Fibroblast of lung (primary cell): ENCODE measurements at places on chromosomes 16 and 17. TPM values are rescaled to one million over a fixed set of nuclear protein-coding genes. Genes with fewer than 3 reads are reported as not detected.
A peak's percentile ranks its signal among the peaks of the same experiment; 100 is the strongest.

DNA sequence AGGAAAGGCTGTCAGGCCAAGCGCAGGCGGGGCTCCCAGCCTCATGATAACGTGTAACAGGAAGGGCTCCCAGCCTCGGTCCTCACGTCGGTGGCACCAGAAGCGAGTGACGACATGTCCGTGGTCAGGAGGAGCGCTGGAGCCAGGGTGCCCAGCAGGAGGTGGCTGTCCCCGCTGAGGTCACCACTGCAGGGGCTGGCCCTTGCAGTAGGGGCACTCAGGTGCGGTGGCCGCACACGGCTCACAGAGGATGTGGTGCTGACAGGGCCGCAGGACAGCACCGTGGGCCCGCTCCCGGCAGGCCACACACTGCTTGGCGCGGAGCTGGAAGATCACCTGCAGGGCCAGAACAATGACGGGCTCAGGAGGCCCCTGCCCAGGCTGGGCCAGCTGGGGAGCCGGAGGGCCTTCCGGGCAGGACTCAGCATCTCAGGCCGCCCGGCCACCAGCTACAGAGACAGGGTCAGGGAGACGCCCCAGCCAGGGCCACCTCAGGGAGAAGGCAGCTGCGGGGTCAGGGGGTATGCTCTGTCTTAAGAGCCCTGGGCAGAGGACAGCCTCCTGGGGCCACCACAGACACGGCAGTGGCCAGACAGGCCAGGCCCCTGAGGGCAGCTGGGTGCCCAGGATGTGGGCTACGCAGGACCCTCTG, 14.5 kb downstream of the GNPTG start:
- no peak for DNase-seq

DNA sequence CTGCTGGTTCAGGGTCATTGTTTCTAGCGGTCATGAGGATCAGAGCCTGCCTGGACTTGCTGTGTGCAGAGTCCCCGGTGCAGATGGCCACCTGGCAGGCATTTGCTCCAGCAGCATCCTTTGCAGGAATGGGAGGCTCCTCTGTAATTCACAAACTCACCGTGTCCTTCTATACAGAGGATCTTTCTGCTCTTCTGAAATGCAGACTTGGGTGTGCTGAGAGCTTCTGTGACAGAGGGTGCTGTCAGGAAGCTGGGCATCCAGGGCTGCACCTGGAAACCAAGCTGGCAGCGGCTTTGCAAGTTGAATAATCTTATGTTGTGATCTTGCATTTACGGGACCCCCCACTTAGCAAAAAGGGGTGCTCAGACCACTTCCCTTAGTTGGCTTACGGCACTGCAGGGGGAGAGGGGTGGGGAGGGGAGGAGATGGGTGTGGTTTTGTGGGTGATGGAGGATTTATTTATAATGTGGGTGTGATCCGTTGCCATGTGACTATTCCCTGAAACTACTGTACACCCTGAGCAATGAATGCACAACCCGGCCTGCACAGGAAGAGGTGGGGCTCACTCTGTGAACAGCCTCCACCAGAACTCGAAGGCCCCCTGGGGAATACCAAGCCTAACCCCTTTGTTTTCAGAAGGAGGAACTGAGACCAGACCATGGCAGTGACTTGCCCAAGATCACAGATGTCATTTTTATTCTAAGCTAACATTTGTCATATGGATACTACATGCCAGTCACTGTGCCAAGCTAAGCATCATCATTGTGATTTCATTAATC, 178.3 kb downstream of the PRKCB start:
- no peak for DNase-seq

GRCh38 chr16:88966986-88967829, 9.8 kb downstream of the CBFA2T3 start:
- no peak for DNase-seq

DNA sequence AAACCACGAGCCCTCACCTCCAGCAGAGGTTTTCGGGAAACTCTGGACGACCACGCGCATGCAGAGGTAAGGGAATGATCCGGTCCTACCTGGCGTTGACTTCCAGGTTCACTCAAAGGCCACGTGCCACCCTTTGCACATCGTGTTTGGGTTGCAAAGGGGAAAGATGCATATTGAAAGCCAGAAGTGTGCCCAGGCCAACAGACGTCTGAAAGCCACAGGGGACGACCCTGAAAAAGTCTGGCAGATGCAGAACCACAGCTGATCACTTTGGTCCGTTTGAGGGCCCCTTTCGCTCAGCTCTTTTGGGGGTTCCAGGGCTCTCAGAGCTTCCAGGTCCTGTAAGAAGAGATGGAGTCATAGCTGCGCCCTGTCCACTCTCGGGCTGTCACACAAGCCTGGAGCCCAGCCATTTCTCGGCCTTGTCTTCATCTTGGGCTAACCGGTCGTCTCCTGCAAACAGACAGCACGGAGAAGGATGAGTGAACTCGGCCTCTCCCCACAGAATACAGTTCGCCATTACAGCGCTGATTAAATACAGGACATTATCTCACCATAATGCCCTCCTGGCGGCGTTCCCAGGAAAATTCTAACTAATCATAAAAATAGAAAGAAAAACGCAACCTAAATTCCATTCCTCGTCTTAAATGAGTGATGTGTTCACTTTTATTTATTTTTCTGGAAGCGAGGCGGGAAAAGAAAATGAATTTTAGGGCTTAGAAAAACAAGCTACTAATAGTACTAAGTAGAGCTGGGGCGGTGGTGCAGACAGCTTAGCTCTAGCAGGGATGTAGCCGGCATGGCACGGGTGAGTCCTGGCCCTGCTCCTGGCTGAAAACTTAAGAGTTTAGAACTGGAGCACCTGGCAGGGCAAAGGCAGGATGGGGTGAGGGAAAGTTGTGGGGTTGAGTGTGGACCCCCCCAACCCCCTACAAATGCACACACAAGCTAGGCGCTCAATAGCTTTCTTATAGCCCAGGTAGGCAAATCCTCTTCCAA, 45.5 kb upstream of the ZFHX3 start:
- peak; percentile 52 for DNase-seq

DNA sequence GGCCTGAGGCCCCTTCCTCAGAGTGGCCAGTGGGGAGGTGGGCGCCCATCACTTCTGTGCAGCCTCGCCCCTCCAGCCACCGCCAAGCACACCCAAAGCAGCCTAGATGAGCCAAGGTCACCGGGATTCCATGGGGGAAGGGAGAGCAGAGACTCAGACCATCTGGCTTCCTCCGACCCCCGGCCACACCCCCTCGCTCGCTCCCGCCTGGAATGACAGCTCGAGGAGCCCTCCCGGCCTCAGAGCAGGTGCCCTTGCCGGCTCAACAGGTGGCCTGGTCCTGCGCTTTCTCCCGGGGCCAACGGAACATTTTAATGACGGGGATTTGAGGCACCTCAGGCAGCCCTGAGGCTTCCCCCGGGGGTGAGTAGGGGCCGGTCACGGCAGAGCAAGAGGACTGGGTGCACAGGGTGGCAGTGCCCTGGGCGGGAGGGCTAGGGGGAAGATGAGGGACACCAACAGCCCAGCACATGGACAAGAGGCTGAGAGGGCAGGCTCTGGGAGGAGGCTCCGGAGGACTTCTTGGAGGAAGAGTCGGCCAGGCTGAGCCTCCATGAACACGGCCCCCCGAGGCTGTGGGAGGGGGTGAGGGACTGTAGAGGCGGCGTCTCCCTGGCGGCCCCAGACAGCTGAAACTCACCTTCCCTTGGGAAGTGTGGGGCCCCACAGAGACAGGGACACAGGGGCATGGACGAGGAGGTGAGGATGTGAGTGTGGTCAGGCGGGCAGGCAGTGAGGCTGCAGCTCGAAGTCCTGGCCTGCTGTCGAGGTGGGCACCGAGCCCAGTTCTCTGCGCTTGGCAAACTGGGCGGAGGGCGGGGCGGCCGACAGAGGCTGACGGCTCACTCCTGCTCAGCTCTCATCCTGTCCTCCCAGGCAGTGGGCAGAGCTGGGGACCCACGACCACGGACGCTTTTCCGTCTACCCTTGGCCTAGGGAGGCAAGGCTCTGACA, 12.5 kb upstream of the C1QTNF8 start:
- DNase-seq = peak; percentile 55

GRCh38 chr17:41464682-41465081, 2.5 kb downstream of the KRT32 start:
- DNase-seq = peak; percentile 66

DNA sequence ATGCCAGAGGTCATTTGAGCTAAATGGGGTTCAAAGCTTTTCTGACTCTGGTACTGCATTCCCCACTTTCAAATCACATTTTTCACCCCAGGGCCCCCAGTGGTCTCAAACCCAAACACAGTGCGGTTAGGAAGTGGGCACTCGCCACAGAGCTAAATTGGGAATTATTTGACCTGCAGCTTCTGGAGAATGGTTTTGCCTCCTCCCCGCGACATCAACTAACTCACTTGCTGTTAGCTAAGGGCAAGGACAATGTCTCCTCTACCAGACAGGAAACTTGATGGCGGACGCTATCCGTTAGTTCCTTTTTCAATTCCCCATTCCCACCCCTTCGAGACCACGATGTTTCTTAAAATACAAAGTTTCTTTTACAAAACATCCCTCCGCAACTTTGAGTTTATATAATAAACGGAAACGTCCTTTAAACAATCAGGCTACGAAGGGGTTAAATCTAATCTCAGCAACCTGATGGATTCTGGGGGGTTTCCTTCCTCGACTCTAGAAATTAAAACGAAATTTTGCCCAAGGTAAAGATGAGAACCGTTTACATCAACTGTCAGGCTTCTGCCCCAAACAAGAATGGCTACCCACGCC, 500 bp upstream of the KAT7 start:
- peak; percentile 25 for DNase-seq

- DNase-seq = no peak
Observed at GRCh38 chr17:72110231-72110941, 10.4 kb upstream of the SOX9 start.

GRCh38 chr17:69320908-69321238, 6.1 kb downstream of the ABCA5 start:
- DNase-seq = no peak

DNA sequence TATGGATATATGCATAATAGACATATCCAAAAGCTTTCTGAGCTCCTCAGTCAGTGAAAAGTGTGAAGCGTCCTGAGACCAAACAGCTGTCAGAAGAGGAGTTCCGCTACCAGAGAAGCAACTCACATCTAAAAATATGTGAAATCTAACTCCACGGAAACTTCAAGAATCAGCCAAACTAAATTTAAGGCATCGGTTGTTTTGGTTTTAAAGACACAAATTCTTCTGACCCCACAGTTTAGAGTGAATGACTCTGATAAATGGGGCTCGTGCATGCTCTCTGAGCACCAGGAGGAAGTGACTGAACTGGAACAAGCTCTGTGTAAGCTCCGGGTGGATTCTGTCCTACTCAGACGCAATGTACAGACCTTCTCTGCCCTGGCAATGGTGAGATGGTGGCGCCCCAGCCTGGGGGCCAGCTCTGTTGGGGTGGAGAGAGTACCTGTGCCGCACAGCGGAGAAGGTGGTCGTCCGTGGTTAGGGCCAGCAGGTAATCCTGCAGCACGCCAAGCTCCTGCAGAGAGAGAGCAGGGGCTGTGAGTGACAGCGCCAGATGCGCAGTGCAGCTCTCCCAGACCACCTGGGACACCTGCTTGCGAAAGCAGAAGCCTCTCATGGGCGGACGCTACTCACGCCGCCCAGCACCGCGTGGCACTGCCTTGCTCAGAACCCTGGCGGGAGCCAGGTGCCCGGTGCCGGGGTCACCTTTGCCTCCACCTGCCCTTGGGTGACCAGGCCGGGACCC, 44.4 kb upstream of the ATP2A3 start:
- peak; percentile 83 for DNase-seq

DNA sequence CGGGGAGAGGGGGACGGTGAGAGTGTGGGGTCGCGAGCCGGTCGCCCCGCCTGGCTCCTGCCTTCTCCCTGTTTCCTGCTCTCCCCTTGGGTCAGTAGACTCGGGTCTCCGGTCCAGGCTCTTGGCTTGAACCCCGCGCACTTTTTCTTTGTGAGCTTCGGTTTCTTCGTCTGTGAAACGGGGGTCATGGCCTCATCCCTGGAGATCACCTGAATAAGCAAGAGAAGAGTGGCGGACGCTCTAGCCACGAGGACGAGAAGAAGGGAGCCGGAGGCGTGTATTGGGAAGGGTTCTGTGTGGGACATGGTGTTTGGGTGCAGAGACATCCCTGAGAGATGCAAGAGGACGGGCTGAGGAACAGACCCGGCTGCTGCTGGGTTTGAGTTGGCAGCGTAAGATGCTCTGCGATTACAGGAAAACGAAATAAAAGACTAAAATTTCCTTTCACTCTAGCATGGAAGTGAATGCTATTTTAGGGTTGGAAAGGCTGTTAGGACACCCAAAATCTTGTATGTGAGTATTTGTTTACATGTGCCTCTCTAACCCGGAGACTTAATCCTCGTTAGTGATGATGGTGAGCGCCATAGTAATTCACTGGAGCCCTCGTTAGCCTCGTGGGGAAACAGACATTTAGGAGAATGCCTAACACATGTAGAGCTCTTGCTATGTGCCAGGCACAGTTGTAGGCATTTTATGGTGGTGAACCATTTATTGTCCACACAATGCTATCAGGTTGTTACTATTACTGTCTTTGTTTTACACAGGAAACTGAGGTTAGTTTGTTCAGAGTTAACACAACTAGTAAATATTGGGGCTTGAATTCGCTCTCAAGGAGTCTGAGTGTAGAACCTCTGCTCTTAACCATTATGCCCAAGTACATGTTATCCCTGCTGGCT, 646 bp downstream of the KIF22 start:
- no peak for DNase-seq

GRCh38 chr17:55394357-55395021, 27.1 kb downstream of the MMD start:
- no peak for DNase-seq

GRCh38 chr17:61361084-61361483, 38.6 kb upstream of the TBX2 start:
- DNase-seq = peak; percentile 82

- peak; percentile 52 for DNase-seq
Observed at GRCh38 chr16:75198135-75198600, 8.8 kb downstream of the CTRB2 start.

DNA sequence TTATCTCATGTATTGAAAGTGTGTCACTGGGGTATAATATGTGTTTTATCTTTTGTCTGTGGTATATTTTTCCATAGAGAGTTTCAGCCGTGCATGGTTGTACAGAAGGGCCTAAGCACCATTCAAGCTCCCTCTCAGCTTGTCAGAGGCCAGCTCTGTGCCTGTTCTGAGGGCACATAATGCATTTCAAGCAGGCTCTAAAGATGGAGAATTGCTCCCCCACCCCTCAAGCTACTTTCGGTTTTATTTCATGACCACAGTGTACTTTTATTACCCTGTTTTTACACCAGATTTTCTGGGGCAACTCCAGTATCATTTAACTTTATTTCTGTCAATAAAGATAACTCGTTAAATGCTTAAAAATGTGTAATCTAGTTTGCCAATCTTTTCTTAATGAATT, 131.7 kb downstream of the SHISA6 start:
- DNase-seq = no peak

- DNase-seq = no peak
Observed at GRCh38 chr17:60305141-60305540, 86.8 kb downstream of the USP32 start.

GRCh38 chr16:10684511-10685151, 10.1 kb downstream of the TEKT5 start:
- no peak for DNase-seq

- no peak for DNase-seq
Observed at GRCh38 chr16:61890386-61890785, 145.9 kb downstream of the CDH8 start.

Gene TLCD1
- 4.1 and 6.6 TPM in 2 replicates for total RNA-seq

Gene ATP2A1
- total RNA-seq = 0.26 and 0.33 TPM in 2 replicates

Gene RUNDC3A
- total RNA-seq = under 0.01 TPM in 1 of 2 replicates, not detected in the other

Gene NACA2
- not detected in 2 replicates for total RNA-seq
